Osteoblast (primary cell): ENCODE measurements at places on chromosomes 3 and 15. TPM values are rescaled to one million over a fixed set of nuclear protein-coding genes. Genes with fewer than 3 reads are reported as not detected.

- H3K4me3 ChIP-seq = peak overlapping the region; percentile 11
- H3K36me3 ChIP-seq = no peaks in the 10 kb centered on the region
- H3K27ac ChIP-seq = peak overlapping the region; percentile 68
Observed at GRCh38 chr15:25391971-25392721, 46.7 kb downstream of the UBE3A start.

Gene CSPG4
- 11.5 and 20.3 TPM in 2 replicates for total RNA-seq

GRCh38 chr3:270688-271087 is 74.1 kb downstream of the CHL1 start:
- no peak overlapping the region for H3K4me3 ChIP-seq
- no peaks in the 10 kb centered on the region for H3K27me3 ChIP-seq
- no peaks in the 10 kb centered on the region for H3K36me3 ChIP-seq
- H3K4me1 ChIP-seq = no peaks in the 10 kb centered on the region

DNA sequence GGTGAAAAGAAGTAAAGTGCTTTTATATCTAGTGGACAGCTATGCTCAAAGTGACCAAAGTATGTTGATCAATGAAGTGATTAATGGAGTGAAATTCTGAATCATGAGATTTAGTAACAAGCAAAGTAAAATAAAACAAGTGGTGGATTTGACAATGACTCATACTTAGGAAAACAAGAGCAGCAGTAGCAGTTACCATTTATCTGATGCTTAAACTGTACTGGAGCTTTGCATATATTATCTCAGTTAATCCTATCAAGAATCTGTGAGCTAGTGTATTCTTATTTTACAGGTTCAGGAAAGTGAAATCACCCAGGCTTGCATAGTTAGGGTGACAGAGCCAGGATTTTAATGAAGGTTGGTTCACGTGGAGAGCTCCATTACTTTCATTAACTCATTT is 50.6 kb upstream of the SPATA16 start:
- no peak overlapping the region for H3K4me3 ChIP-seq
- no peak overlapping the region for H3K27ac ChIP-seq
- H3K36me3 ChIP-seq = no peaks in the 10 kb centered on the region

Gene SCN11A
- under 0.01 TPM in 1 of 2 replicates, not detected in the other for total RNA-seq

DNA sequence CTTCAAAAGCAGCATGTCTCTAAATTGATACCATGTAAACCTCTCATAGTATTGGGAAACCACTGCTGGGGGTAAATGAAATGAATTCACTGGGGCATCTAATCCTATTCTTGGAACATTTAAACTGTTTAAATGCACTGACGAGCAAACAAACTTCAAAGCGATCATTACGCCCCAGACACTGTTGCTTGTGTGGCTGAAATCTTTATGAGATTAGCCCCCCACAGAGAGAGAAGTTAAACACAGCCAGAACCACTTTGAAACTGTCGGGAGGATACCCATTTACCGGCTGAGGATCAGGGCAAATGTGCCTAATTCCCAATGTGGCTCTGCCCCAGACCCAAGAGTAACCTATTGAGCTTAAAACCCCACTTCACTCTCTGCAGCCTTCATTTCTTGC is 308.4 kb upstream of the CDIN1 start:
- no peak overlapping the region for H3K4me3 ChIP-seq
- H3K4me1 ChIP-seq = no peaks in the 10 kb centered on the region

DNA sequence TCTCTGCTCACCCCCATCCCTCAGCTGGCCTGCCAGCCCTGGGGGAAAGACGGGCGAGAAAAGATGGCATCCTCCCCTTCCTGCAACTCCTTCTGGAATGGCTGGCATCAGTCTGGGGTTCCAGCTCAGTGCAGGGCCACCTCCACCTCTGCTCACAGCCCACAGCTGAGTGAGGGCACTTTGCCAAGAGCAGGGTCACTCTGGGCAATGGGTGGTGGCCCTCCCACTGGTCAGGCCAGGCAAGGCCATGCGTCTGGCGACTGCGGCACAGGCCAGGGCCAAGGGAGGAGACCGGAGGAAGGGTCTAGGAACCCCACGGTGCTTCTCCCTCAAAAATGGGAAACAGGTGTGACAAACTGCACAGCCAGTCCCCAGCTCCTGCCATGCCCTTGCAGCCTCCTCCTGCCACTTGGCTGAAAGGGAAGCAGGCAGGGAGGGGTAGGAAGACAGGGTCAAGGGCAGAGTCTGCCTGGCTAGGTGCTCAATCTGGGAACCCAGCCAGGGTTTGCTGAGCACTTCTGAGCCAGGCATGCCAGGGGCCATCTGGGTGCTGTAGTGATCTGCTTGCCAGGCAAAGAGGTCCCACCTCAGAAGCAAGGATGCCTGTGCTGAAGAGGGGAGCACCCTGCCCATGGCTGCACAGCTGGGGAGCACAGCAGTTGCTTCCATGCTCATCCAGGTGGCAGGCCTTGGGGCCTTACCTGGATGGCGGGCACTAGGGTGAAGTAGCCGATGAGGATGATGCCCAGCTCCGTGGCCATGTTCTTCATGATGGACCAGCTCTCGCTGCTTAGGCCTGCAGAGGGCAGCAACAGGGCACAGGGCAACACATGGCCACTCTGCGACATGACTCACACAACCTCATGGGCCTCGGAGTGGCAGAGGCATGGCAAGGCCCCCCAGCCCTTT is 41.2 kb downstream of the PTPN23 start:
- peaks cover 14% of the 10 kb centered on the region for H3K36me3 ChIP-seq
- peaks cover 4% of the 10 kb centered on the region for H3K4me1 ChIP-seq
- no peak overlapping the region for H3K27ac ChIP-seq
- no peaks in the 10 kb centered on the region for H3K27me3 ChIP-seq

GRCh38 chr3:24494618-24495325 is at the start of gene THRB:
Gene THRB (minus strand): TSS chr3:24494850.
- no peaks in the 10 kb centered on the region for H3K4me1 ChIP-seq
- H3K27me3 ChIP-seq = peaks cover 39% of the 10 kb centered on the region
- H3K4me3 ChIP-seq = peak within 1 kb of the TSS; percentile 54
- H3K36me3 ChIP-seq = no peaks in the 10 kb centered on the region

GRCh38 chr3:39147711-39148434 is 5.5 kb downstream of the CSRNP1 start:
- H3K27ac ChIP-seq = peak overlapping the region; percentile 84
- peak overlapping the region; percentile 24 for H3K4me3 ChIP-seq
- H3K36me3 ChIP-seq = peaks cover 37% of the 10 kb centered on the region
- H3K27me3 ChIP-seq = no peaks in the 10 kb centered on the region

Gene MRPL46
- total RNA-seq = 11.2 and 13.0 TPM in 2 replicates

DNA sequence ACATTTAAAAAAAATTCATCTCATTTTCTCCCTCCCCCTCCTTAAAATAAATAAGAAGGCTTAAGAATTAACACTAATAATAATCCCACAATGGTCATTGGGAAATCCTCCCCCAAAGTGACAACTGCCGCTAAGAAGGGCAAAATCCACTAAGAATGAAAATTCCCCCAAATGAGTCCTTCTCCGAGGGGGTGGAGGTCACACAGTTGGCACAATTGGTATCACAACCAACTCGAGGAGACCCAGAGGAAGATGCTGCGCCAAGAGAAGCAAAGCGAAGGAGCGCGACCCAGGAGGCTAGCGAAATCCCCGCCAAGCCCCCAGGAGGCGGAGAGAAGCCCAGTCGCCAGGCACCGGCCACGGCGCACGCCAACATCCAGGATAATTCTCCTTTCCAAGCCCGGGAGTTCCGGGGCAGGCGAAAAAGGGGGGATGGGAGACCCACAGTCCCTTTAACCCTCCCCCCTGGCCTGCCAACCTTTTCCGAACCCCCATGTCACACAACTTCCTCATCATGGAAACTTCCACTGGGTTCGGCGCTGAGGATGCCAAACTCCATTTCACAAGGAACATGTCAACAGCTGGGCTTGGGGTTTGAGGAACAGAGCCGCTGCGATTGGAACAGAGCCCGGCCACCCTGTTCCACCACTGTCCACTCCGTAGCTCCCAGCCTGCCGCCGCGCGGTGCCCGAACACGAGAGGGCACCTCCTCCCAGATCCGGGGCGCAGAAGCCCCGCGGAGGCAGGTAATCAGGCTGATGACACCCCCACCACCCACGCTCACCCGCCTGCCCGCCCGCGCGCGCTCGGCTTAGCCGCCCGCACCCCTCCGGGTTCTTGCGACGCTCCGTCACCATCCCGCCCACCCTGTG is 668 bp downstream of the THRB start:
- no peak overlapping the region for H3K27ac ChIP-seq
- H3K4me3 ChIP-seq = peak overlapping the region; percentile 54
- no peaks in the 10 kb centered on the region for H3K4me1 ChIP-seq

- DNase-seq = no peak
- H3K4me3 ChIP-seq = no peak overlapping the region
- no peaks in the 10 kb centered on the region for H3K36me3 ChIP-seq
- no peaks in the 10 kb centered on the region for H3K27me3 ChIP-seq
- H3K4me1 ChIP-seq = no peaks in the 10 kb centered on the region
- no peak overlapping the region for H3K27ac ChIP-seq
Observed at GRCh38 chr3:167653155-167653554, 587 bp downstream of the WDR49 start.

DNA sequence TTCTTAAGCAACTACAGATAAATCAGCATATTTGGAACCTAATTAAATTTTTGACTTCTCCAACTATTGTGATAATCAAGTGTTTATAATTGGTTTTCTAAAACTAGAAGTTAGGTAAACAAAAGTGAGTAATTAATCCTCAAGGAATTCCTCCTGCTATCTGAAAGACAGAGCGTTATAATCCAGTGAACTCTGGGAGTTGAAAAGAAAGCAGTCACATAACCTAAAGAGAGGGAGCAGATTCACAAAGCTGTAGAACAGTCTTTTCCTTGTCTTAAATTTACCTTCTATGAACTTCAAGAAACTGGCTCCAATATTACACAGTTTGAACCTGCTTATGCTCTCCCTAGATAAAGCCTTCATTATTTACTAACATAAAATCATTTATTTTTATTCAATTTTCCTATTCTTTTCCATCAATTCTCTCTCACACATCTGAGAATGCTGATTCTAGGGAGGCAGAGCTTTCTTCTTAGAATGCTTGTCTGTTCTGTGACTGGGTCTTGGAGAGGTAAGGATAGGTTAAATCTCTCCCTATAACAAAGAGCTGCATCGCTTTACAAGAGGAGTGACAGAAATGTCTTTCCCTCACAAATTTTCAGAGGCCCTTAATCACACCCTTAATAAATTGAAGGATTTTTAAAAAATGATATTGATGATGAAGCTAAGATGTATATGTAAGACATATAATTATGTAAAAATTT is 132.8 kb downstream of the TUSC7 start:
- DNase-seq = no peak
- H3K27ac ChIP-seq = no peak overlapping the region
- no peak overlapping the region for H3K4me3 ChIP-seq
- H3K36me3 ChIP-seq = no peaks in the 10 kb centered on the region

- no peak for DNase-seq
- H3K4me1 ChIP-seq = no peaks in the 10 kb centered on the region
- no peaks in the 10 kb centered on the region for H3K27me3 ChIP-seq
- H3K4me3 ChIP-seq = no peak overlapping the region
- no peak overlapping the region for H3K27ac ChIP-seq
Observed at GRCh38 chr3:49295489-49296058, 18.5 kb upstream of the C3orf62 start.

Gene MME
- 102 and 261 TPM in 2 replicates for total RNA-seq

GRCh38 chr15:23403550-23403949 is 43.5 kb downstream of the GOLGA6L2 start:
- H3K36me3 ChIP-seq = no peaks in the 10 kb centered on the region
- no peak overlapping the region for H3K27ac ChIP-seq
- H3K4me1 ChIP-seq = no peaks in the 10 kb centered on the region
- no peak for DNase-seq
- H3K4me3 ChIP-seq = no peak overlapping the region
- no peaks in the 10 kb centered on the region for H3K27me3 ChIP-seq

Gene CPNE9
- total RNA-seq = not detected in 2 replicates

DNA sequence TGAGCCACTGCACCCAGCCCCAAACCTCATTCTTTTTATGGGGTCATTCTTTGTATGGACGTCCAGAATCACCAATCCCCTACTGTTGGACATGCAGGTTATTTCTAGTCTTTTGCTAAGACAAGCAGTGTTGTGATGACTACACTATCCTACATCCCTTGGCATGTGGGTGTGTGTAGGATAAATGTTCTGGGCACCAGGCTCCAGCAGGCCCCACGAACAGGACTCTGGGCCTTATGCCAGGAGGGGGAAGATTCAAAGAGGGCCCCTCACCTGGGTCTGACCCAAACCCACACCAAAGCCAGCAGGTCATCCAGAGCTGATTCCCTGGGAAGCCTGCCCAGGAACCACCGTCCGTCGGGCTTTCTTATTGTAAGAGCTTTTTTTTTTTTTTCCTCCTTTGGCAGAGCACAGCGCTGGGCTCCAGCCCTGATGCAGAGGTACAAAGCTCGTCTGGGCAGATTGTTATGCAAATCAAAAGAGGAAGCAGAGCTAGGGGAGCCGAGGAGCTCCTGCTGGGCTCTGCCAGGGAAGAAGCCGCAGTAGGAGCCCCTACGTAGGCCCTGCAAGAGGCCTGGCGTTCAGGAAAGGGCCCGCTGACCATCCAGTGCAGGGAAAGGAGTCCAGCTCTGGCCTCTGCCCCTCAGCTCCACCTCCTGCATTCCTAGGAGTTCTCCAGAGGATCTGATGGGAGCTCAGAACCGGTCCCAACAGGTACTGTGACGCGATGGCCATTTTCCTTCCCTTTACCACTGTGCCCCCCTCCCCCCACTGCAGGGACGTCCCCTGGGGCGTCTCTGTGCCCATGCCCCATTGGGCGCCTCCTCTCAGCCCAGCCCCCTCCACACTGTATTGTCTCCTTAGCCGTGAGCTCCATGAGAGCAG is 29.0 kb upstream of the FURIN start:
- no peak overlapping the region for H3K27ac ChIP-seq
- no peaks in the 10 kb centered on the region for H3K36me3 ChIP-seq
- peaks cover 6% of the 10 kb centered on the region for H3K4me1 ChIP-seq
- no peak overlapping the region for H3K4me3 ChIP-seq
- no peaks in the 10 kb centered on the region for H3K27me3 ChIP-seq

Gene ASB14
- not detected in 2 replicates for total RNA-seq

GRCh38 chr3:140216249-140216648 is 281.3 kb downstream of the CLSTN2 start:
- no peak overlapping the region for H3K27ac ChIP-seq
- peak; percentile 54 for DNase-seq
- H3K4me1 ChIP-seq = no peaks in the 10 kb centered on the region

- DNase-seq = no peak
- peaks cover 35% of the 10 kb centered on the region for H3K4me1 ChIP-seq
- H3K36me3 ChIP-seq = no peaks in the 10 kb centered on the region
- H3K27me3 ChIP-seq = no peaks in the 10 kb centered on the region
- H3K4me3 ChIP-seq = no peak overlapping the region
Observed at GRCh38 chr3:106125321-106125720, 256.5 kb upstream of the CBLB start.

GRCh38 chr3:174083706-174084105 is 686.2 kb downstream of the NLGN1 start:
- H3K36me3 ChIP-seq = no peaks in the 10 kb centered on the region
- no peak for DNase-seq
- no peaks in the 10 kb centered on the region for H3K27me3 ChIP-seq

Gene MUC4
- total RNA-seq = not detected in 2 replicates

DNA sequence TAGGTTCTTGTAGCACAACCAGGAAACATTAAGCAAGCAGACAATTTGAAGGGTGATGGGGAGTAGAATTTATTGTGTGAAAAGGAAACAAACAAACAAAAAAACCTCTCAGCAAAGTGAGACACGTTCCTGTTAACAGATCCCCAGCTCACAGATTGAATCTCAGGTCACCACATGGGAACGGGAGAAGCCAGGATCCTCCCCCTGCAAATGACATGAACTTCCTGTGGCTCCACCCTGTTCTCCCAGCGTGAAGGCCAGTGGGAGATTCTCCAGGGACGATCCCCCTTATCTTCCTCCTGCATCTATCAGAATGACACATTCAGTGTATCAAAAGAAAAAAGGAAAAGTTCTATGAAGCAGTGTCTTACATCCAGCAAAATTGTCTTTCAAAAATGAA is 1488.1 kb downstream of the OTOL1 start:
- no peaks in the 10 kb centered on the region for H3K36me3 ChIP-seq
- H3K4me1 ChIP-seq = no peaks in the 10 kb centered on the region
- DNase-seq = no peak
- H3K27ac ChIP-seq = no peak overlapping the region
